Activated T-helper 2 cell treated with anti-CD3 and anti-CD28 coated beads, Interferon-gamma antibody, Interleukin-2, Interleukin-4, amounts not matched to agents 10 μg/mL and 5 μg/mL and 100 μg/mL, durations not matched to agents 14 hours and 24 hours and 36 hours (primary cell): ENCODE measurements at places on chromosomes 3 and 15.

DNA sequence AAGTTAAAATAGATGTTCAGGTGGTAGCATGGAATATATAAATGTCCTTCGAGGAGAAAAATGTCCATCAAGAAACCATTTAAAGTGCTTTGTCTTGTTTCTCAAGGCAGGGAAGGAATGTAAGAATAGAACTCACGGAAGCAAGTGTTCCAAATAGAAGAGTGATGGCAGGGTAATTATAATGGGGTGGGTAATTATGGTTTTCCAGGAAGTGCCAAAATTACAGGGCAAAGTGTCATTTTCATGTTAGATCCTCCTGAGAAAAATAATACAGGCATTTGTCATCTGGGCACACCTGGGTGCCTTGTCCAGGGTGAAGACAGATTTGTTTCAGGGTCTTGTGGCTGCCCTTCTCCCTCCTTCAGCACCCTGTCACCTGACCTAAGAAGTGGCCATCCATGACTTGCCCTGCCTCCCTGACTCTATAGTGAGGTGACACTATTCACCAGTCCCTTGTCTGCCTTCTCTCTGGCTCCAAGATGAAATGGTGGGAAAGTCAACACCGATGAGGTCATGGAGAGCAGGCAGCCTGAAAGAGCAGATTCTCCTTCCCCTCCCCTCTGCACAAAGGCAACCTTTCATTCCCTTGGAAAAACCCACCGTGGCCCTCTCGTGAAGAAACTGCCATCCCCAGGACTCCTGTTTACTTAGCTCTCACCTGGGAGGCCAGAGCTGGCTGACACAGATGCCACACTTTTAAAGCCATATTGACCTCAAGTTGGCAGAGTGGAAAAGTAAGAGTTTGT is 45.1 kb upstream of the AMOTL2 start:
- no peak for DNase-seq

DNA sequence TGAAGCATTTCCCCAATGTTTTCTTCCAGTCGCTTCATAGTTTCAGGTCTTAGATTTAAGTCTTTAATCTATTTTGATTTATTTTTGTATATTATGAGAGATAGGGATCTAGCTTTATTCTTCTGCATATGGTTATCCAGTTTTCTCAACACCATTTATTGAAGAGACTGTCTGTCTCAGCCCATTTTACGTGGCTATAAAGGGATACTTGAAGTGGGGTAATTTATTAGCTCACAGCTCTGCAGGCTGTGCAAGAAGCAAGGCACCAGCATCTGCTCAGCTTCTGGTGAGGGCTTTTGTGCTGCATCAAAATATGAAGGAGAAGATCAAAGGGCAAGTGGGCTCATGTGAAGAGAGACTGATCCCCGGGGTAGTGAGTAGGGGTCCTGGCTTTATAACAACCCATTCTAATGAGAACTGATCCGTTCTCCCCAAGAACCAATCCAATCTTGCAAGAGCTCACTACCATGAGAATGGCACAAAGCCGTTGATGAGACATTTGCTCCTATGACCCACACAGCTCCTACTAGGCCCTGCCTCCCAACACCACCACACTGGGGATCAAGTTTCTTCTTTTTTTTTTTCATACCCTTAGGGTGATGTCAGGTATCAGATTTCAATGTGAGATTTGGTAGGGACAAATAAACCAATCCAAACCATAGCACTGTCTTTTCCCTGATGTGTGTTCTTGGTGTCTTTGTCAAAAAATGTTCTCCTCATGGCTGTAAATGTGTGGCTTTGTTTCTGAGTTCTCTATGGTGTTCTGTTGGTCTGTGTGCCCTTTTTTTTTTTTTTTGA is 63.2 kb downstream of the IQGAP1 start:
- DNase-seq: no peak

DNA sequence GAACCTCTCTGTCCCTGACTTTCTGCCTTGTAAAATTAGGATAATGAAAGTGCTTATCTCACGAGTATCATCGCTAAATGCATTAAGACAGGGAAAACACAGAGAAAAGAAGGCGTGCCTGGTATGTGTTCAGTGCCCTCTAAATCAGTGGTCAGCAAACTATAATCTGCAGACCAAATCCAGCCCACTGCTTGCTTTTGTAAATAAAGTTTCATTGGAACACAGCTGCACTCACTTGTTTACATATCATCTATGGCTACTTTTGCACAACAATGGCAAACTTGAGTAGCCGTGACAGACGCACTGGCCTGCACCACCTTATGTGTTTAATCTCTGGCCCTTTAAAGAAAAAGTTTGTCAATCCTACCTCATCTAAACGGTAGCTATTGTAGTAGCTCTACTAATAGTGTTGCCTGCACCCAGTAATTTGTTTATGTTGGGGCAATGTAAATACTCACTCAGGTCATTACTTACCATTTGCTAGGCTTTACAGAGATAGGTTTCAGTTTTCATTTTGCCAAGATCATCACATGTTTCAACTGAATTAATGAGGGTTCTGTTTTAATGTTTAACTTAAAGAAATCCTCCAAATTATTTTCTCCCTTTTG is 229.4 kb downstream of the FEZF2 start:
- DNase-seq: no peak

DNA sequence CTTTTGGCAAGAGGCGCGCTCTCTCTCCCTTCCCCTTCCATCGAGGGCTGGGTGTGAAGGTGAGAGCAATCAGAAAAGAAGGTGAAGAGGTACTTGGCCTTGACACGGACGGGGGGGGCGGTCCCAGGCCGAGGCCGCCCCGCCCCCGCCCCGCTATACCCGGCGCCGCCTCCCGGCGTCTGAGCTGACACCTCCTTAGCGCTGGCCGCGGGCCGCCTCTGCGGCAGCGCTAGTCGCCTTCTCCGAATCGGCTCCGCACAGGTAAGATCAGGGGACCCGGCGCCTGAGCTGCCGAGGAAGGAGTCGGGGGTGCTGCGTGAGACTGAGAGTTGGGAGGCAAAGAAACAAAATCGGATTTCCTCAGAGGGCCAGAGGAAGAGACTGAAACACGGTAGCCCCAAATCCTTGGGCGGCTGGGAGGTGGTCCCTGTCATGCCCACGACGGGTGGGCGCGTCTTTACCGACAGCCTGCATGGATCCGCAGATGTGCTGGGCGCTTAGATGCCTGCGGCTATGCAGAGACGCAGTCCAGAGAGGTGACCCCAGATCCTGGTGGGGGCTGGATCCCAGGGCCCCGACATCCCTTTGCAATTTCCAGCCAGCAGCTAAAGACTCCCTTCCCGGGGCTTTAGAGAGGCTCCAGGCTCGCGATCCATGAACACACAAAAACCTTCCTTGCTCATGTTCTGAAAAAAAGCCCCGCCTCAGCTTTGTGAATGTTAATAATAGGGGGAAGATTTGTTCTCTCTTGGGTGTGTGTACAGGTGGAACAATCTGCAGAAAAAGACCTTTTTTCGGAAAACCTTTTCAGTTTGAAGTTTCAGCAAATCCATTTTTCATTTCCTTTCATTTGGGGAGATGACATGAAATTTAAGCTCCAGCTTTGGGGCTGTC is at the start of gene ENTPD3:
ENTPD3 (plus strand) TSS at position 184 of the 894 bp plus-strand sequence. CDS start 874 bp downstream, outside the sequence.
- no peak for DNase-seq

DNA sequence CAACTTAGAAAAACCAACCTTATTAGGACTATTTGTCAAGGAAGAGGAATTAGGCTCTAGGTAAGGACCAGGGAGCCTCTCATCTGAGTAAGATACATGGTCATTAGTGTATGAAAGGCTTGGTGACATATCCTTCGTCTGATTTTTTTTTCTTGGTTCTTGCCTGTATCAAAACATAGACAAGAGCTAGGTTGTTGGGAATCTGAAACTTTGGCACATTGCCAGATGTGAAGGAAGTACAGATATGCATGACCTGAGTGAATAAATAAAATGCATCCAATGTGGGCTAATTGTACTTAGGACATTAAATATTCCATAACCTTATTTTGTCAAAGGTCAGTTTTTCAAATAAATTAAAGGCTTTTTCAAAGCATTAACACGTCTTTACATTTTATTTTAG is 151.8 kb downstream of the SYNPR start:
- DNase-seq: no peak

DNA sequence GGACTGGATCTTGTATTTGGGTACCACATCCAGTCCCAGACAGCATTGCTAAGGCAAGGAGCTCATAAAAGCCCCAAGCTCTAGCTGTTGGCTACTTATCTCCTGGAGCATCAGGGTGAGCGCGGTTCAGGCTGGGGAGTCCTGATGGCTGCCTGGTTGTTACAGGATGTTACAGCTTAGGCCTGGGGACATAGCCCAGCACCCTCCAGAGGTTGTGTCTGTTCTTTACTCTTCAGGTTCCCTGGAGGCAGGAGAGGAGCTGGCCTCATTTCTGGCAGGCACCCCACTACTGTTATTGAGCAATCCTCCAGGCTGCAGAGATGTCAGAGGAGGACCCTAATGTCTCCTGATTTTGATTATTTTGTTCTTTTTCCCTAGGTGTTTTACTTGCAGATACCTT is 26.6 kb downstream of the APBA2 start:
- no peak for DNase-seq

GRCh38 chr3:157354722-157355121 is 81.9 kb upstream of the PTX3 start:
- no peak for DNase-seq

- no peak for DNase-seq
Observed at GRCh38 chr3:159733194-159733860, 255.3 kb upstream of the IL12A start.
